NCI-H1048 (cell line): ENCODE measurements at places on chromosomes 12 and 14.

GRCh38 chr14:68639000-68639757 is 153.7 kb downstream of the ZFP36L1 start:
- no peak for DNase-seq

DNA sequence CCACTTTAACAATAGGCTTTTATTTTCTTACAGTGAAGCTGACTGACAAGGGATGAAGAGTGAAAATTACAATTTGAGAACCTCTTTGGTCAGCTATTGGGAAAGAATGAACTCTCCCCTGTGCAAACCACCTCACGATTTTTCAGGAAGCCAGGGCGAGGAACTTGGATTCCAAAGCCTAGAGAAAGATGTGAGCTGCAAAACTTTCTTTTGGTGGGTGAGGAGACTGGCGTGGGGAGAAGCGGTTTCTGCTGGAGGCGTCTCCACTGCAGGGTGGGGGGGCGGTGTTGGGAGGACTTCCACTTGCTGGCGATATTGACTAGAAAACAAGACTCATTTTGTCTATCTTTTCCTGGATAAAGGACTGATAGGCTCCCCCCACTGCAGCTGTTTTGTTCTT is 59.3 kb upstream of the VRK1 start:
- no peak for DNase-seq

GRCh38 chr12:27787559-27787958 is 7.5 kb upstream of the MANSC4 start:
- no peak for DNase-seq

DNA sequence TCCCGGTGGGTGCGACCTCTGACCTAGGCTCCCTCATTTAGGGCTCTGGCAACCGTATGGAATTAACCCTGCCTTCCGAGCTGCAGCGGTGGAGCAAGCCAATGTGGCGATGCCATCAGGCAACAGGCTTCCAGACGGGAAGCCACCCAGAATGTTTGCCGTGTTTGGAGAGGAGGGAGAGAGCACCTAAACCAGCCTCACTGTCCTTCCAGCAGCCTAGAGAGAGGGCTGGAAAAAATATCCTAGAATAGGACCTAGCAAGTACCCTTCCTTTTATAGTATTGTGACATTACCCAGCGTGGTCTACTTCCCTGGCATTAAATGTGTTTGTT is 287 bp upstream of the SLC2A13 start:
- DNase-seq = no peak

GRCh38 chr14:78498062-78498595 is 328.0 kb downstream of the NRXN3 start:
- DNase-seq = no peak

DNA sequence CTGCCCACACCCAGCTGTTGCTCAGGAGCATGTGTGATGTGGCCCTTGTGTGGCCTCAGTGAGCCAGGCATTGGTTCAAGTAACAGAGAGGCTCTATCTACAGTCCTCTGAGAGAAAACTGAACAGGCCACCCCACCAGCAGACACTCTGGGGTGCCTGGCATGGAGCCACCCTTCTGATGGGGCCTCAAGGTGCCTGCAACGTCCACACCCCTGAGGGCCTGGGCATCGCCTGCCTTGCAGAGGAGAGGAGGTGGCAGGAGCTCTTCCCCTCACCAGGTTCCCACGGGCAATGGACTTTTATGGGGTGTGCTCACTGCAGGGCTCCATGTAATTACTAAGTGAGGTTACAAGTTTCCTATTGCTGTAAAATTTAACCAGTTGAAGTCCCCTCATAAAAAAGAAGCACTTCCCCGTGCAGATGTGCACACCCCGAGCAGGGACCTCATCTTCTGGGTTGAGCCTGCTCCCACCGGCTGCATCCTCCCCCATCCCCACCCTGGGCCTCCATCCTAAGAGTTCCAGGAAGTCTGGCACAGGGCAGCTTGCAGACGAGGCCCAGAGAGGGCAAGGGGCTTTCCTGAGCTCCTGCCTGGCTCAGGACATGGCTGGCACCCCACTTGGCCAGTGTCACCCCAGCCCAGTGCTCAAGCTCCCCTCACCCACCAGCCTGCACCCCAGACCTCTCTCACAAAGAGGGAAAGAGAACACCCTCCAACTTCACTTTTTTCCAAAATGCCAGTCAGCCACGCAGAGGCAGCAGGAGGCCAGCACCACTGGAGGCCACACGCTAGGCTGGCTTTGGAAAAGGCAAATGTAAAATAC is 270.4 kb upstream of the RTL1 start:
- DNase-seq = no peak
